ENCODE measurements at places on chromosomes 12 and 14.

DNA sequence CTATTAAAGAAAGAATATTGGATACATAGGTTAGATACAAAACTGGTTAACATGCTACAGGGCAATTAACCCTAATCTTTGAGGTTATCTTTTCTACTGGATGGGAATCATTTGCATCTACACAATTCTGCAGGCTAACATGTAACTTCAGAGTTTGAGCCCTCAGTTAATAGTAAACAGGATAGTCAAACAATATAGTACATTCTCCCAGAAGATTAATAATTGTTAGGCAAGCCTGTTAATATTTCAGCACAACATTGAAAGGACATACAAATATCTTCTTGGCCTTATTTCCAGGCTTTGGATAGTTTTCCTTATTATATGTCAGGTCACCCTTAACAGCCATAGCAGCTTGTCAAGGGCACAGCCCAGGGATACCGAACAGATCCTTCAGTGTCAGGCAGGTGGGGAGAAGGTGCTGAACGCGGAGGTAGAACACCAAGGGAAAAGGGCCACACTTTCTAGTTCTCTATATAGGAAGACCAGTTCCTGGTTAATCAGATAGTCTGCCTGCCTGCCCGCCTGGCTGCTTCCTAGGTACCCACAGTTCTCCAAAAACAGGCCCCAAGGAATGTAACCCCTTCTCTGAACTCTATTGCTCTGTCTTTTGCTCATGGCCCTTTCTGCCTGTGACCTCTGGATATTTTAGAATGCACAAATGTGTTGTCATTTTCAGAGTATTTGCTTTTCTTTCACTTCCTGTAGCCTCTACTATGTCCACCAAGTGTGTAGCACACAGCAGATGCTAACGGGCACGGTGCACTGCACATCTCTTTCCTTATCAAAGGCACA lies 256.0 kb downstream of the PCNX1 start:
- DNase-seq: no peak

DNA sequence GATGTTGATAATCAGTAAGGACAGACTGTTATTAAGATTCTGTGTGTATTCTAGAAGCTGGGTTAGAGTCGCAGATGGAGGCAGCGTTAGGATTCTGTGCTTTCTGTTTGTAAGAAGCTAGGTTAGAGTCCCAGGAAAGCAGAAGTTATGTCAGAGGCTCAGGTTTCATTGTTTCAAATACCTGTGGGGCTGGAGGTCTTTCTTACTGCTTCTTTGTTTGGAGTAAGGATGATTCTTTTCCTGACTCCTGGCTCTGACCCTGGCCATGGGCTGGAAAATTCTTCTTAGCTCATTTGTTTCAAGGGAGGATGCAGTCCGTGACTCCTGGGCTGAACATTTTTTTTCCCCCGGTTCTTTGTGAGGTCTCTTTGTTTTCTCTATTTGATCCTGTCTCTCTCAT lies 5.2 kb downstream of the MUCL1 start:
- DNase-seq: no peak

- DNase-seq: no peak
Observed at GRCh38 chr12:100127766-100128511, 14.7 kb downstream of the BLTP3B start.

DNA sequence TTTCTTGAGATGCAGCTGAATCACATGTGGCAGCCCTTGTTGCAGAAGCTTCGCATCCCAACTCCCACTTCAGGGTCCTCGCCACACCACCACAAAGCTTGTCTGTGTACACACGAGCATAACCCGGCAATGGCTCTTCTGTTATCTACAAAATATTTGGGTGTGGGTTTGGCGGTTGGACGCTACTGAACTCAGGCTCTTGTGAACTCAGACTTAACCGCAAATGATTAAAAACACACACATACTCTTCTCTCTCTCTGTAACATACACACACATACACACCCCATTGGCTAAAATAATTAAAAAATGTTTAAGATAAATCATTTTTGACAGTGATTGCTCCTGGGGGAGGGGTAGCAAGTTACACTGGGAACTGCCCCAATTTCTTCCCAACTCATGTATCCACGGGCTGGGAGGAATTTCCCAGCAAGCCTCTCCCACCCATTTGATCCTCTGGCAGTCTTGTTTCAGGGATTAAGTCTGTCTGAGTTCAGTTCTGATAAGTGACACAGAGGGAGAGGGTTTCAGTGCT lies 63.7 kb upstream of the MANSC4 start:
- no peak for DNase-seq

GRCh38 chr12:7832059-7832696 lies 40.5 kb downstream of the SLC2A14 start:
- no peak for DNase-seq

- DNase-seq: no peak
Observed at GRCh38 chr14:90487031-90487430, 90.2 kb downstream of the CALM1 start.

DNA sequence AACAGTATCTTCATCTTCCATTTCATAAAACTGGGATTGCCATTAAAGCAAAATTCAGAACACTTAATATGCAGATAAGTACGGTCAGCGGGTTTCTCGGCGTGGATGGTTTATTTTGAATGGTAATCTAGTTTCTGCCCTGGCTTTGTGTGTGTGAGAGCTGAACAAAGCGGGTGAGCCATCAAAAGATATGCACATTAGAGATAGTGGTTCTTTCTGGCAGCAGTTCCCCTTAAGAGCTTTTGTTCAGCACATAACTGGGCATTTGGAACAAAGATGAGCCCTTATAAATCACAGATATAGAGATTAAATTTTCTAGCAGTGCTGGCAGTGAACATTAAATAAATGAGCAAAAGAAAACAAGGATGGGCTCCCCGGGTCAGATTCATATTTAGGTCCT lies 207.5 kb downstream of the CALM1 start:
- DNase-seq: no peak

DNA sequence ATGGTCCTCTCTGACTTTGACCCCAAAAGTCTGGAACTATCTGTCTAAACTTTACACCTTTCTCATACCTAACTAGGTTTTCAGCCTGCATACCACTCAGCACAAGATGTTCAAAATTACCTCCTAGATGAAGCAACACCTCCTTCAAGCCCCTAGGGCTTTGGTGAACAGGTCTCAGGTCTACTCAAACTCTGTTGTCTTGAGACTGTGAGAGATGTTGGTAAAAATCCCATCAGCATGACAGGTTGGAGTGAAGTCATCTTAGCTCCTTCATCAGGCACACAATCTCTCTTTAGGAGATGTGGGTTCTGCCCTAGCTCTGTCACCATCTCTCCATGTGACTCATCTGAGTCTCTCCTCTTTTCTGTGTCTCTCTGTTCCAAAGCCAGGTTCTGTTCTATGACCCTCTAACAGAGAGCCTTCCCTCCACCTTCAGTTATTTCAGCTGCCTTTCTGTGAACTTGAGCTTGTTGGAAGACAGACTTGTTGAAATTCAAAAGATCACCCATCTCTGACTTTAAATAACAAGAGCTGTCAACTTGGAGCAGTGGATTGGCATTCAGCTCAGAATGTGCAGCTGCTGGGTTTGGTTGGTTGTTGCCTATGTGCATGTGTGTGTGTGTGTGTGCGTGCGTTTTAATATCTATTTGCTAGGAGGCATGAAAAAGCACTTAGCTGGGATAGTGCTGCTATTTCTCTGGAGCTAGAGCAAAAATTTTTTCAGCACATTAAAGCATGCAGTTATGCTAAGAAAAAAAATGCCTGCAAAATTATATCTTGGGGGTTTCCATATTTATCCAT lies 130.7 kb downstream of the CRACR2A start:
- no peak for DNase-seq
